Hematopoietic multipotent progenitor cell (in vitro differentiated cells): ENCODE measurements at places on chromosomes 4 and X. TPM values are rescaled to one million over a fixed set of nuclear protein-coding genes. Genes with fewer than 3 reads are reported as not detected.

Gene STATH
- total RNA-seq = not detected

Gene SMR3B
- total RNA-seq = not detected

Gene RAB39B
- total RNA-seq = 3.2 TPM

Gene FAM9B
- not detected for total RNA-seq

Gene VCX2
- not detected for total RNA-seq

Gene KLHL8
- total RNA-seq = 5.4 TPM

Gene CSN1S1
- total RNA-seq = not detected

Gene CCDC160
- total RNA-seq = not detected

Gene SLC9A7
- total RNA-seq = 84.0 TPM

Gene RAB41
- total RNA-seq = not detected

Gene MAPK10
- total RNA-seq = 0.54 TPM

Gene HGFAC
- under 0.01 TPM for total RNA-seq

Gene VSIG1
- total RNA-seq = not detected

Gene MAGEA1
- not detected for total RNA-seq

Gene DEFB131A
- total RNA-seq = not detected

Gene ARHGEF6
- 72.7 TPM for total RNA-seq

Gene AFF2
- total RNA-seq = 2.7 TPM

Gene NDST3
- 0.27 TPM for total RNA-seq

Gene CT45A2
- total RNA-seq = not detected

Gene RTL3
- not detected for total RNA-seq

Gene HNRNPD
- total RNA-seq = 67.6 TPM

Gene SMIM10
- 15.1 TPM for total RNA-seq

Gene ADAMTS3
- 1.1 TPM for total RNA-seq

Gene SPINK2
- 209 TPM for total RNA-seq

Gene HERC5
- total RNA-seq = 6.5 TPM

Gene ESX1
- not detected for total RNA-seq

Gene ARMCX2
- 16.2 TPM for total RNA-seq

Gene SMIM31
- not detected for total RNA-seq

Gene FMR1NB
- not detected for total RNA-seq

Gene CD38
- total RNA-seq = 29.9 TPM

Gene BEX1
- total RNA-seq = 10.0 TPM

Gene SPANXA2
- not detected for total RNA-seq

Gene S100G
- total RNA-seq = not detected

Gene SLITRK2
- total RNA-seq = under 0.01 TPM

Gene CNOT6L
- total RNA-seq = 42.0 TPM

Gene PFKFB1
- total RNA-seq = 0.27 TPM

Gene F9
- total RNA-seq = not detected

Gene EGF
- total RNA-seq = 1.1 TPM

Gene SERTM2
- 2.4 TPM for total RNA-seq

Gene GABRQ
- under 0.01 TPM for total RNA-seq

Gene HSFX4
- not detected for total RNA-seq

Gene MAML3
- 27.2 TPM for total RNA-seq

Gene RPS6KA6
- 0.54 TPM for total RNA-seq

Gene FOXR2
- total RNA-seq = not detected

Gene MAGEC2
- not detected for total RNA-seq
